ENCODE measurements at places on chromosomes 2 and 18. TPM values are rescaled to one million over a fixed set of nuclear protein-coding genes. Genes with fewer than 3 reads are reported as not detected.
A peak's percentile ranks its signal among the peaks of the same experiment; 100 is the strongest.

DNA sequence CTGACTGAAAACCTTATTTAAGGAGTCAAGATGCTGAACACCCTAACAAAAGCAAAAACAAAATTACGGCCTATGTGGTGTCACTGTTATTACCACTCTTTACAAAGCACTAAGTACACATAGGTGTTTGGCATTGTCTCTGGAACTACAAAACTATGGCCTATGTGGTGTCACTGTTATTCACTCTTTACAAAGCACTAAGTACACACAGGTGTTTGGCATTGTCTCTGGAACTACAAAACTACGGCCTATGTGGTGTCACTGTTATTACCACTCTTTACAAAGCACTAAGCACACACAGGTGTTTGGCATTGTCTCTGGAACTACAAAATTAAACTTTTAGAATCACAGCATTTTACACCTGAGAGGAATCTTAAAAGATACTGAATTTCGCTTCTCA, 47.4 kb downstream of the SLC35F5 start:
- no peak for DNase-seq

GRCh38 chr18:55261253-55261652, 302.0 kb upstream of the CCDC68 start:
- no peak for DNase-seq

DNA sequence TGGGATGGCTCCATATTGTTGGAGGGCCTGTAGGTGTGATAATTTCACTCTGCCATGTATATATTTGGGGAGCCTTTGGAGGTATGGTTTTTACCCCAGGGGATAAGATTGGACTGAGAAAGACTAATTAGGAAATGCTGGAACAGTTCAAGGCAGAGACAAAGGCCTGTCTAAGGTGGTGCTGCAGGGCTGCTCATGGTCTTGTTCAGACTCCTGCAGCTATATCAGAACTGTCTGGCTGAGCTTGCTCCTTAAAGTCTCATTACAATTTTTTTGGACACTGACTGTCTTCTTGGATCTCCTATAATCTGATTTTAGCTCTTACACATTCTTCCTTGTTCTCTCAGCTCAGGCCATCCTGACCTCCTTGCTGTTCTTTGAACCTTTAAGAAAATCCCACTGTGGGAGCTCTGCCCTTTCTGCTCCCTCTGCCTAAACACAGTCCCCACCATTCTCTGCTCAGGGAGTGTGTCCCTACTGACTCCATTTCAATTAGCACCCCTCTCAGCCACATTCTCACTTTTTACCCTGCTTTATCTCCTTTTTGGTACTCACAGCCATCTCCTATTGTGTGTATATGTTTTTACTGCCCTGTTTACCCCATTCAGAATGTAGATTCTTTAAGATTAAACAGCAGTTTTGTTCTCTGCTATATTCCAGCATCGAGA, 468.7 kb upstream of the FANCL start:
- no peak for DNase-seq

- DNase-seq, result no peak
Measured at GRCh38 chr2:59232394-59233165, 991.5 kb upstream of the FANCL start.

DNA sequence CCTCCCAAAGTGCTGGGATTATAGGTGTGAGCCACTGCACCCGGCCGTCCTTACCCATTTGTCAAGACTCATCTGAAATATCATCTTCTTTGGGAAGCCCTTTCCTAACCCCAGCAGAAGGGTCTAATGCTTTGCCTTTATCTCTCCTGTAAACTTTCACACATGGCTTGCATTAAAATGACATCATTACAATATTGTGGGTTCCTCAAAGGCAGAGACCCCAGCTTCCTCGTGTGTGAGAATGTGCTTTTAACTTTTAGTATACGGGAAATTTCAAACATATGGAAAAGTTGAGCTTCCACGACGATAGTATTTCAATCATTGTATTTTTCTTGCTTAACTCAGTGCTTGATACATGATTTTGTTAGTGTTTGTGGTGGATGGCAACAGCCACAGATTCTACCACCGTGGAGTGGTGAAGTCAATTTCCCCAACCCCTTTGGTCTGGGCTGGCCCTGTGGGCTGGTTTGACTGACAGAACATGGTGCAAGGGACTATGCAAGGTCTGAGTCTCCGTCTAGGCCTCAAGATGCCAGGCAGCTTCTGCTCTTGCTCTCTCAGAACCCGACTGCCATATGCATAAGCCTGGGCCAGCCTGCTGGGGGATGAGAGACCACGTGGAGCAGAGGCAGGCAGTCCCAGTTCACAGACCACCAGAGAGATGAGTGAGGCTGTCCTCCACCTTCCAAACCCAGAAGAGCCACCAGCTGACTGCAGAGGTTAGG, 39.9 kb downstream of the NGEF start:
- DNase-seq, result no peak

GRCh38 chr2:2826209-2826551, 495.1 kb upstream of the MYT1L start:
- no peak for DNase-seq

DNA sequence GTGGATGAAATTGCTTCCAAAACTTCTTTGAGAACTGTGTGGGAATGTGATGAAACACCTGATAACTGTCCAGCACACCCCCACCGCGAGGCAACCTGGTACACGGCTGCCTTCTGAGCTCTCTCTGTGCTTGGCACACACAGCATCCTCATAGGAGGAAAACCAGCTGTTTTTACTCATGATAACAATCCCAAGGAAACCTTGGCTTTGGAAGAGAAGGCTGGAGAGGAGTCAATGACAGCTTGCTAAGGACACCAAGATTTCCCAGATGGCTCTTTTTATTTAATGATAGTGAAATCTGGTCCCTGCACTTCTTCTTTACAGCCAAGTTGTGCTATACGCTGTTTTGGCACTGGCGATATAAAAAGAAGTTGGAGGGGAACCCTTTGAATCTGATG, 232.5 kb upstream of the FN1 start:
- DNase-seq, result no peak

GRCh38 chr18:48375150-48375800, 33.9 kb downstream of the ZBTB7C start:
- peak; percentile 9 for DNase-seq

DNA sequence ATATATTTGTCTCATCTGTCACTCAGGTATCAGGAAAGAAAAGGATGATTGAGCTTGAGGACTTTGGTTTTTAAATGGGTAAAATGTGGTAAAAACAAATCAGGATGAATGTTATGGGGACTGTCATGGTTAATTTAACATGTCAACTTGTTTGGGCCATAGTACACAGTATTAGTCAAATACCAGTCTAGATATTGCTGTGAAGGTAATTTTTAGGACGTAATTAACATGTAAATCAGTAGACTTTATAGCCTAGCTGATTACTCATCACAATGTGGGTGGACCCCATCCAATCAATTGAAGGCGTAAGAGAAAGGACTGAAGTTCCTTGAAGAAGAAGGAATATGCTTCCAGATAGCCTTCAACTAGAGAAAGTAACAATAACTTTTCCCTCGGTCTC, 275.7 kb upstream of the ZNF804A start:
- DNase-seq, result no peak

GRCh38 chr2:218569661-218570500, 1.2 kb downstream of the CNOT9 start:
- DNase-seq, result peak; percentile 10

- no peak for DNase-seq
Measured at GRCh38 chr18:8868276-8868675, 162.9 kb downstream of the MTCL1 start.

DNA sequence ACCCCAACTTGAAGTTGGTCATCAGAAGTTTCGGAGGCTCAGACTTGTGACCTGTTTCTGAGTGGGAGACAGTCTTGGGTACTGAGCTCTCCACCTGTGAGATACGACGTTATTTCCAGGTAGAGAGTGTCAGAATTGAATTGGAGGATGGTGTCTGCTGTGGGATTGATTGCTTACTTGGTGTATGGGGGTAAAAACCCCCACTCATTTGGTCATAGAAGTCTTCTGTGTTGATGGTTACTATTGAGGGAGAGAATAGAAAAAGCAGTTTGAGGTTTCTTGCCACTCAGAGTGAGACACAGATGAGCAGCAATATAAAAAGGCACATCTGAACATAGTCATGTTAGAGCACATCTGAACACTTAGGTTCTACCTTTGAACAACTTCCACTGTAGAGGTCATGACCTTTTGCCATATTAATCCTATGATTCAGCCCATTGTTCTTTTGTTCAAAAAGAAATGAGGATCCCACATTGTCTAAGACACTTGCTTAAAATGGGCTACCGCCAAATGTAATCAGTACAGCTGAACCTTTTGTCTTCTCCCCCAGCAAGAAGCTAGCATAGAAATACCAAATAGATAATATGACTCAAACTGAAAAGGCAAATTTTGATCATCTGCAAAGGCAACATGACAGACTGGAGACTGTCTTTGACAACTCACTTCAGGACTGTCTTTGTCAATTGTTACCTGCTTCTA, 73.3 kb downstream of the NAB1 start:
- no peak for DNase-seq

GRCh38 chr2:66698576-66699239, 263.8 kb downstream of the MEIS1 start:
- DNase-seq, result no peak

GRCh38 chr2:107281637-107282036, 395.7 kb upstream of the ST6GAL2 start:
- no peak for DNase-seq

- DNase-seq, result no peak
Measured at GRCh38 chr2:133568598-133568997, 335 bp upstream of the NCKAP5 start.

DNA sequence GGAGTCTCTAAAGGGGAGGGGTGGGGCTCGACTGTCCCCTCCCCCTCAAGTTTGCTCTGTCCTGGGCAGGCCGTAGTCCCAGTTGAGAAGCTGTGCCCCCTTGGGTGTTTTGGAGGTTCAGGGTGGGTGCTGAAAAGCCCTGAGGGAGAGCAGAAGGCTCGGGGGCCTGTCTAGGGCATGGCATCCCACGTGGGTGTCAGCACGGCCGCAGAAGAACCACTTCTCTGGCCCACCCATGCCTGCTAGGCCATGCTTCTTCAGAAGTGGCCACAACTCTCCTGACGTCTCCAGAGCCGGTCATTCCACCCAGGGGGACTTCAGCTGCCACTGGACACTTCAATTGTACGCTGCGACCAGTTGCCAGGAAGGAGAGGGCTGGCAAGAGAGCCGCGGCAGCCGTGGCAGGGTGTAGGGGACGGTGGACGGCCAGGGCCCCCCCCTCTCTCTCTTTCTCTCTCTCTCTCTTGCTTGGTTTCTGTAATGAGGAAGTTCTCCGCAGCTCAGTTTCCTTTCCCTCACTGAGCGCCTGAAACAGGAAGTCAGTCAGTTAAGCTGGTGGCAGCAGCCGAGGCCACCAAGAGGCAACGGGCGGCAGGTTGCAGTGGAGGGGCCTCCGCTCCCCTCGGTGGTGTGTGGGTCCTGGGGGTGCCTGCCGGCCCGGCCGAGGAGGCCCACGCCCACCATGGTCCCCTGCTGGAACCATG, at the start of gene INPP5D:
Gene INPP5D, plus strand, starts transcription at position 546 of the 704 bp plus-strand sequence. Its CDS starts 137 bp downstream, at position 683.
- peak; percentile 92 for DNase-seq

GRCh38 chr18:51330148-51330547, 132.7 kb upstream of the MEX3C start:
- DNase-seq, result no peak

DNA sequence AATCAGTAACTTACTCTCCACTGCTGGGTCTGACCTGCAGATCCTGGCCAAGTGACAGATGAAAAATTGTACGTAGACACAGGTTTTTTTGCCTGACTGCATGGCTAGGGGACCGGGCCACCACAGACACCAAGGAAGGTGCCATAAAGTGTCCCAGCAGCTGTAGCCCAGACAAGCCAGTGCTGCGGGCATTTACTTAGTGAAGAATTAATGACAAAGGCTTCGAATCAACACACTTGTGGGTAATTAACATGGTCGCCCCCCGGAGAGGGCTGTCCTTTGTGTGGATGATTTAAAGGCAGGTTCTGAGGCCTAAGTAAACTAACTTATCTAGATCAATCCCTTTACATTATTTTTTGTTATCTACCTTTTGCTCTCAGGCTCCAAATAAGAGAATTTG, 1709.1 kb upstream of the LRRTM1 start:
- DNase-seq, result no peak

- DNase-seq, result no peak
Measured at GRCh38 chr18:55452123-55452611, 135.8 kb downstream of the TCF4 start.

DNA sequence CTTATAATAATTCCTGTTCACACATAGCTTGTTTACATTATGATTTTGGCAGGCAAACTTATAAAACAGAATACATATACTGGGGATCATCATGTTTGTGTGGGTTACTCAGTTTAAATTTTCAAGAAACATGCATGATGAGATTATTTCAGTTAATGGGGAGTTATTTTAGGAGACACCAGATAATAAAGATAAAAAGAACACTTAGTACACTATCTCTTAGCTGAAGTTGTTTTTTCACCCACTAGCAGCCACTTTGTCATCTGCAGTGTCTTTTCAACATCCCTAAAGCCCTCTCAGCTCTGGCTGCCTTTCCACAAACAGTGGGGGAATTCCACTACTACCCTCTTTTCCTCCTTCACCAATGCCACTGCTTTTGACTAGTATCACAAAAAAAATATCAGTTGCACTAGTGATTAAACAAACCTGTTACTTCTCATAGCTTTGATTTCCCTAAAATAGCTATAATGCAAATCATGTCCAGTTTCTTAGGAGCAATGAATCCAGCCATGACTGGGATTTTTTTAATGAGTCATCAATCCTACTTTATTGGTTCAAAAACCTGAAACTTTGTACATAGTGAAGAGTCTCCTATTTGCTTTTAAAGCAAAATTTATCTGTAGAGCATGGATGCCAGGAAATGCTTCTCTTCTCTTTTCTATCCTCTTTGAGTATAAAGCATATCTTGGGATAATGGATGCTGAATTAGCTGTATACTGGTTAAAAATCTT, 156.7 kb upstream of the TFPI start:
- no peak for DNase-seq

GRCh38 chr2:9714630-9715214, 83.9 kb upstream of the YWHAQ start:
- peak; percentile 45 for DNase-seq

GRCh38 chr18:59569390-59569791, 127.8 kb downstream of the CCBE1 start:
- no peak for DNase-seq

- no peak for DNase-seq
Measured at GRCh38 chr18:32025744-32026143, 7.1 kb downstream of the RNF125 start.

Gene GPR35
- 7.8 TPM for total RNA-seq

Gene ST6GAL2
- total RNA-seq, result 21.3 TPM

Gene ERICH2
- not detected for total RNA-seq

Gene C2orf81
- 2.7 TPM for total RNA-seq

Gene HOXD11
- not detected for total RNA-seq

Gene MAT2A
- 140 TPM for total RNA-seq

Gene GALNT3
- total RNA-seq, result 2.2 TPM

Gene RETREG2
- 108 TPM for total RNA-seq
